Upper lobe of right lung (tissue), 1 donor: ENCODE measurements at places on chromosomes 2 and 18. TPM values are rescaled to one million over a fixed set of nuclear protein-coding genes. Genes with fewer than 3 reads are reported as not detected.

DNA sequence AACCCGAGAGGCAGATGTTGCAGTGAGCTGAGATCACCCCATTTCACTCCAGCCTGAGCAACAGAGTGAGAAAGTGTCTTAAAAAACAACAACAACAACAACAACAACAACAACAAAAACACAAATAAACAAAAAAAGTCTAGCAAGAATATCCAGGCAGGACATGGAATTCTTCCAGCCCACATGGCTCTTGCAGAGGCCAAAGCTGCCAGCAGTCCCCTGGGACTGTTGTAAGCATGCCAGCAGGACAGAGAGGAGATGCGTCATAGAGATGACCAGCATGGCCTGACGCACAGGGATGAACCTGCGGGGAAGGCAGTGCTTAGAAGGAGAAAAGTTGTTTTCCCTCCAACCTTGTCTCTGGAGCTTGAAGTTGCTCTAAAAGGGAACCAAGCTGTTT lies 182.3 kb upstream of the PGAP1 start:
- H3K4me3 ChIP-seq, result no peak overlapping the region
- H3K4me1 ChIP-seq, result peaks cover 27% of the 10 kb centered on the region
- peak overlapping the region; percentile 80 for H3K27ac ChIP-seq
- H3K27me3 ChIP-seq, result no peaks in the 10 kb centered on the region
- H3K36me3 ChIP-seq, result peaks cover 29% of the 10 kb centered on the region
- no peak for DNase-seq

HOXD4 gene
- 0.84 TPM for total RNA-seq

DNA sequence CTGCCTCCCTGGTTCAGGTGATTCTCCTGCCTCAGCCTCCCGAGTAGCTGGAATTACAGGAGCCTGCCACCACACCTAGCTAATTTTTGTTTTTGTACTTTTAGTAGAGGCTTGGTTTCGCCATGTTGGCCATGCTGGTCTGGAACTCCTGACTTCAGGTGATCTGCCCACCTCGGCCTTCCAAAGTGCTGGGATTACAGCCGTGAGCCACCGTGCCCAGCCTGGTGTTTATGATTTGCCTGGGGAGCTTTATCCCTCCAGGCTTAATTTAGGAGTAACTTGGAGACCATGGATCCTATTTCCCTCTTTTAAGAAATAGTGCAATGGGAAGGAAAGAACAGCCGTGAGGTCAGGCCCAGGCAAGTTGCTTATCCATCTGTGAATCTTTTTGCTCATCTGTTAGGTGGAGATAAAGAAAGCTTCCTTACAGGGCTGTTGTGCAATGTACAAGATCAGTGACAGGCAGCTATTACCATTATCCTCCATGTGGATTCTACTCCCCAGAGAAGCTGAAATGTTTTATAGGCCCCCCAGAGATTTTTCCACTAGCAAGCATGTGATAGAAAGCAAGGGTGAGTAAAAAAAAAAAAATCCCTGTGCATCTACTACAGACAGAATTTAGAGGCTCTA lies 104.9 kb upstream of the MGAT5 start:
- H3K4me1 ChIP-seq, result peaks cover 10% of the 10 kb centered on the region
- no peaks in the 10 kb centered on the region for H3K36me3 ChIP-seq
- DNase-seq, result no peak
- no peaks in the 10 kb centered on the region for H3K27me3 ChIP-seq
- H3K27ac ChIP-seq, result no peak overlapping the region

C2orf80 gene
- total RNA-seq, result not detected

VSNL1 gene
- 1.2 TPM for total RNA-seq

GRCh38 chr2:147648471-147648870 lies 196.4 kb upstream of the ACVR2A start:
- H3K4me1 ChIP-seq, result no peaks in the 10 kb centered on the region
- no peaks in the 10 kb centered on the region for H3K27me3 ChIP-seq
- no peak overlapping the region for H3K4me3 ChIP-seq

- DNase-seq, result no peak
- H3K36me3 ChIP-seq, result no peaks in the 10 kb centered on the region
- H3K4me3 ChIP-seq, result no peak overlapping the region
- H3K27ac ChIP-seq, result no peak overlapping the region
Measured at GRCh38 chr2:138306626-138307025, 194.9 kb upstream of the SPOPL start.

- H3K27me3 ChIP-seq, result no peaks in the 10 kb centered on the region
- no peak overlapping the region for H3K27ac ChIP-seq
- DNase-seq, result no peak
Measured at GRCh38 chr2:16105669-16106281, 165.4 kb downstream of the MYCN start.

DNA sequence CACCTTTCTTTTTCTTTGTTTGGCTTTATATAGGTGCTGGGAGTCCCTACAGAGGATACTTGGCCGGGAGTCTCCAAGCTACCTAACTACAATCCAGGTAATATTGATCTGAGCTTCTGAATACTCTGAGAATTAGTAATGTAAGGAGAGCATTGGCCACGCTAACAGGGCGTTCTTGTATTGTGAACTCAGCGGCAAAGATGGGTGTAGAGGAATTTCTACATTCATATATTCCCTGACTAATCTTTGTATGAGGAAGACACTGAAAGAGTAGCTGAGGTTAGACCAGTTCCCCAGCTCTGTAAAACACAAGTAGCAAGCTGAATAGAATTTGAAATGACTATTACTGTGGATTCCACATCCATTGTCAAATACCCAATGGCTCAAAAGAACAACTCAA lies 48.5 kb downstream of the CDK15 start:
- DNase-seq, result no peak
- peaks cover 12% of the 10 kb centered on the region for H3K27me3 ChIP-seq
- H3K36me3 ChIP-seq, result no peaks in the 10 kb centered on the region

- no peak overlapping the region for H3K27ac ChIP-seq
- no peak for DNase-seq
- H3K27me3 ChIP-seq, result no peaks in the 10 kb centered on the region
- no peaks in the 10 kb centered on the region for H3K36me3 ChIP-seq
- H3K4me1 ChIP-seq, result no peaks in the 10 kb centered on the region
Measured at GRCh38 chr2:84169871-84170270, 289.2 kb downstream of the SUCLG1 start.

- peak; percentile 66 for DNase-seq
- H3K4me1 ChIP-seq, result peaks cover 3% of the 10 kb centered on the region
- peak overlapping the region; percentile 60 for H3K4me3 ChIP-seq
- peaks cover 62% of the 10 kb centered on the region for H3K27me3 ChIP-seq
- no peaks in the 10 kb centered on the region for H3K36me3 ChIP-seq
- no peak overlapping the region for H3K27ac ChIP-seq
Measured at GRCh38 chr2:196592331-196592910, 47.1 kb upstream of the CCDC150 start.

GRCh38 chr18:32093523-32093922 lies 1.8 kb downstream of the RNF138 start:
- no peaks in the 10 kb centered on the region for H3K27me3 ChIP-seq
- H3K36me3 ChIP-seq, result peaks cover 6% of the 10 kb centered on the region
- peaks cover 12% of the 10 kb centered on the region for H3K4me1 ChIP-seq
- H3K27ac ChIP-seq, result peak overlapping the region; percentile 100
- peak overlapping the region; percentile 89 for H3K4me3 ChIP-seq

- no peaks in the 10 kb centered on the region for H3K36me3 ChIP-seq
- H3K27me3 ChIP-seq, result no peaks in the 10 kb centered on the region
- no peaks in the 10 kb centered on the region for H3K4me1 ChIP-seq
- no peak overlapping the region for H3K27ac ChIP-seq
- DNase-seq, result no peak
Measured at GRCh38 chr2:153811516-153811915, 60.2 kb upstream of the GALNT13 start.

- no peaks in the 10 kb centered on the region for H3K27me3 ChIP-seq
- no peaks in the 10 kb centered on the region for H3K4me1 ChIP-seq
- no peak for DNase-seq
- H3K36me3 ChIP-seq, result no peaks in the 10 kb centered on the region
Measured at GRCh38 chr2:127233710-127234109, 13.6 kb upstream of the CYP27C1 start.

- no peaks in the 10 kb centered on the region for H3K27me3 ChIP-seq
- no peak for DNase-seq
- no peak overlapping the region for H3K27ac ChIP-seq
- H3K4me1 ChIP-seq, result no peaks in the 10 kb centered on the region
- H3K4me3 ChIP-seq, result no peak overlapping the region
Measured at GRCh38 chr18:56210520-56210919, 427.9 kb downstream of the TXNL1 start.

GRCh38 chr2:142989273-142990204 lies 112.1 kb downstream of the KYNU start:
- H3K36me3 ChIP-seq, result no peaks in the 10 kb centered on the region
- H3K4me3 ChIP-seq, result no peak overlapping the region
- no peak overlapping the region for H3K27ac ChIP-seq
- no peak for DNase-seq
- H3K4me1 ChIP-seq, result no peaks in the 10 kb centered on the region

NLRC4 gene
- 15.3 TPM for total RNA-seq

DNA sequence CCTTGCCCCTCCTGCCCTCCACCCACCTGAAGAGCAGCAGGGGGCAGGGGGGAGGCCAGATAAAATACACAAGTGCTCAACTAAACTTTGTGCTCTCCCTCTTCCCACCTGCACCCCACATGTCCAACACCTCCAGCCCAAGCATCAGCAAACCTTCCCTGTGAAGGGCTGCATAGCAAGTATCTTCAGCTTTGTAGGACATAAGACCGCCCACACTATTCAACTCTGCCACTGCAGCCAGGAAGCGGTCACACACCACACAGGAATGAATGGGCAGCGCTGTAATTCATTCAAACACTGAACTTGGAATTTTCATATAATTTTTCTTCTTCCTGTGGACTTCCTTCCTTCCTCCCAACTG lies 27.5 kb downstream of the TFCP2L1 start:
- no peaks in the 10 kb centered on the region for H3K4me1 ChIP-seq
- no peak overlapping the region for H3K27ac ChIP-seq
- no peak overlapping the region for H3K4me3 ChIP-seq
- no peak for DNase-seq
- no peaks in the 10 kb centered on the region for H3K36me3 ChIP-seq

DNA sequence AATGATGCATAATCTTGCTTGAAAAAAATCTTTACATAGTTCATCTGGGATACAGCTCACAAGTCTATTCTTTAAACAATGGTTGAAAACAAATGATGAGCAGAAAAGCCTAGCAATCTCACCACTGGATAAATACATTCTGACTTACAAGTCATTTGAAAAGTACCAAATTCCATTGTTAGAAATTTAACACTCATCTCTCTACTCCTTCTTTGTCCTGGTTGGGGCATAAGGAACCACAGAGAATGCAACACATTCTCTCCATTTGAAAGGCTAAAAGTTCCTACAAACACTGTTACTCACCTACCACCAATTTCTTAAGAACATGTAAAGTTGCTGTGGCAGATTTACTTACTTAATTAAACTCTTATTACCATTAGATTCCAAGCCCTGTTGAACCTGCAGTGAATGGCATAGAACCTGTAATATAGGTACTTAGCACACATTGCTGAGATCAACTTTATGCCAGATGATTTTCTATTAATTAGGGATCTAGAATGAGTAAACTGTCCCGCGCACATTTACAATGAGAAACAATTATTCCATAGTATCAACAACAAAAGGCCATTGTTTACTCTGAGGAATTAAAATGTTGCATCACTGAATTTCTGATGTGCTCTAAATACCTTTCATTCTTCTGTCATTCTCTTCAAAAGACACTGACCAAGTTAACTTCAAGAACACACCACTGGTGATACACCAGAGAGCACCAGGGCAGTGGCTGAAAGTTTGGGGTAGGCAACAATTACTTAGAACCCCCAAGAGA lies 69.6 kb downstream of the CABYR start:
- H3K36me3 ChIP-seq, result no peaks in the 10 kb centered on the region
- no peaks in the 10 kb centered on the region for H3K27me3 ChIP-seq
- H3K27ac ChIP-seq, result no peak overlapping the region
- no peak overlapping the region for H3K4me3 ChIP-seq
- DNase-seq, result no peak

DNA sequence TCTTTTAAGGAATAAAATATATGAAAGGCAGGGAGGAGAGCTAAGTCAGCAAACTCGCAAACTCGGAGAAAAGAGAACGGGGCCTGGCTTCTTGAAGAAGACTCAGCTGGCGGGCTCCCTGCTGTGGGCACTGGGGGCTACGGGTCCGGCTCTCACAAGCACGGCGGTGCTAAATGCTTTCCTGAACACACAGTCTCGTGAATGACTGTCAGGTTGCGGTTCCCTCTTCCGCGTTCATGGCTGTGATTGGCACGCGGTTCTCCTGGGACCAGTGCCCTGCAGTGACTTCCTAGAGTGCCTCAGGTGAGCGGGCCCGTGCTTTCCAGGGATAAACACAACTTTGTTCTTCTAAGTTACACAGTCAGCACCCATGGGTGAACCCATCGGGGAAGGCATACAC lies 208.4 kb downstream of the HDAC4 start:
- H3K4me1 ChIP-seq, result no peaks in the 10 kb centered on the region
- peak; percentile 40 for DNase-seq
- no peaks in the 10 kb centered on the region for H3K27me3 ChIP-seq
- no peak overlapping the region for H3K27ac ChIP-seq

GRCh38 chr18:9612977-9613376 lies 1.4 kb downstream of the PPP4R1 start:
- no peak for DNase-seq
- H3K36me3 ChIP-seq, result peaks cover 9% of the 10 kb centered on the region
- no peaks in the 10 kb centered on the region for H3K27me3 ChIP-seq

DNA sequence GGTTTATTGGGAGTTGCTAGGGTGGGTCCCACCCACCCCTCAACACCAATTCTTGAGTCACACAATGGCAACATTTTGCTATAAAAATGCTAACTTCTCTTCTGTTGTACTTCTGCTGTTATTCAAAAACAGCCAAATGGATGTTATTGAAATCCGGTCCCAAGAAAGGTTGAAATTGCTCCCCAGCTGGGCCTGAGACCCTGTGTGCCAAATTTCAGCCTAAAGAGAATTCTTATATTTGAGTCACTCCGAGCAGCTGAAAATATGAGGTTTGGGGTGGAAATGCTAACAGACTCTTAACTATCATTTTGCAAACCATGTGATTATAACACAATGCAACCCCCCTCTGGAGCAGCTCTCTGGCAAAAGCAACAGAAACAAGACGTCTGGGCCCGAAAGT lies 27.0 kb upstream of the ACVR1 start:
- H3K4me3 ChIP-seq, result no peak overlapping the region
- H3K36me3 ChIP-seq, result no peaks in the 10 kb centered on the region
- no peaks in the 10 kb centered on the region for H3K27me3 ChIP-seq
- H3K4me1 ChIP-seq, result no peaks in the 10 kb centered on the region
- H3K27ac ChIP-seq, result no peak overlapping the region

DNA sequence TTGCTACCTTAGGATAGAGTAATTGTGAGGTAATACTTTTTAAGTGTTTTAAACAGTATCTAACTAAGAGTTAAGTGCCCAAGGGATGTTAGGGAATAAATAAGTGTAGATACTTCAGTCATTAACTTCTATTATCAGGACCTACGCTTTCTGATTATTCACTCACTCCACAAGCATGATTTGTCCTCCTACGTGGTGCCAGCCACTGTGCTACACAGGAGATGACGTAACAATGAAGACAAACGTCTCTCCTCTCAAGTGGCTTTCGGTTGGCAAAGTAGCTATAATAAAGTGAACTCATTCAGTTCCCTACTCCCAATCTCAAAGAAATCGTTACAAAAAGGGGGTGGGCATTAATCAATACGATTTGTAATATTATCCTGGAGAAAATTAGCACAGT lies 100.9 kb upstream of the SETBP1 start:
- H3K36me3 ChIP-seq, result no peaks in the 10 kb centered on the region
- DNase-seq, result no peak
- no peaks in the 10 kb centered on the region for H3K4me1 ChIP-seq
- H3K27ac ChIP-seq, result no peak overlapping the region

IL18R1 gene
- total RNA-seq, result 26.5 TPM

PHOSPHO2 gene
- total RNA-seq, result 5.5 TPM
